KG1 (cell line): ENCODE measurements at places on chromosomes 1 and 21.

GRCh38 chr1:229203991-229204632 lies 66.8 kb upstream of the RAB4A start:
- no peak for DNase-seq

DNA sequence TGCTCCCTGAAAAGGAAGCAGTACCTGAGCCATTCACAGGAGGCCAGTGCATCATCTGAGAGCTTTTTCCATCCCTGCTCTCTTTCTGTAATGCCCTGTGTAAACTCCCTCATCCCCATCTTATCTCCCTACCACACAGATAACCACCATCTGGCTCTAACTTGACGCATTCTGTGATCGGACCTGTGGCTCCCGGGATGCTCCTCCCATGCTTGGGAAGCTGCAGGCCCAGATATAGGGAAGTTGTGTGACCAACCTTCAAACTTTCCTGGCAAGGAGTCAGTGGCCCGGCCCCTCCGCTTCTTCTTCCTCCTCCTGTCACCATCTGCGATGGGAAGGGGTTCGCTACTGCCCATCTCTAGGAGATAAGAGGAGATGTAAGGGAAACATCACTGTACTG lies 21.1 kb downstream of the MKNK1 start:
- DNase-seq, result no peak

DNA sequence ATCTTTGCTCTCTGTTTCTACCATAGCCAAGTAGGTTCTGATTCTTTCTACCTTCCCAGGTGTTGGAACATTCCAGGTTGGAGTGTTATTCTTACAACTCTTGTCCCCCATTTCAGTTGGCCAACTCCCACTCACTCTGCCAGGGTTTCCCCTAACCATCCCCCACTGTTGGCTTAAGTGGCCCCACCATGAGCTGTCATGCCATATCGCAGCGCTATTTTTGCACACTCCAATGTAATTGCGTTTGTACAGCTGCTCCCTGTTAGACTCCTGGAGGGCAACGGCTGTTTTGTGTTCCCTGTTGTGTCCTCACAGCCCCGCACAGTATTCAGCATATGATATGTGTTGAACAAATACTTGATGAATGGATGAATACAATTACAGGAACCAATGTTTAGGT lies 117.7 kb upstream of the ETS2 start:
- no peak for DNase-seq

DNA sequence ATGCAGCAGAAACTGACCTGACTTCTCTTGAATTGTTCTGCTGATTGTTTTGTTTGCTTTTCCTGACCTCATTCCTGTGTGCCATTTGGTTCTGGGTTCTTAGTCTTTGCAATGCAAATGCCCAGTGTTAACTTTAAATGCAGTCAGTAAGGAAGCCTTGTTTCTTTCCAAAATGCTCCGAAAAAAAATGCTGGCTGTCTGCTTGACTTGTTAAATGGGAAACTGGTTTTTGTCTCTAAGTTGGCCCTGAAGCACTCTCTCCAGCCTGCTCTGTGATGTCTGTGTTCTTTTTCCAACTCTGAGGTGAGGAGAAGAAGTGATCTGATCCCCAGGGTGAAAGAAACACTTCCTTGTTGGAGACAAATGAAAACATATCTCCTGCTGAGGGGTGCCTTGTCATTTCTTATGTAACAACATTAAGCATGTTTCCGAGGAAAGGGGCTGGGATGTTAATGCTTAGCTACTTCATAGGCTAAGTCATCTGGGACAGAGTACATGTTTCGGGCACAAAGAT lies 256.3 kb upstream of the ADGRL4 start:
- DNase-seq, result no peak

DNA sequence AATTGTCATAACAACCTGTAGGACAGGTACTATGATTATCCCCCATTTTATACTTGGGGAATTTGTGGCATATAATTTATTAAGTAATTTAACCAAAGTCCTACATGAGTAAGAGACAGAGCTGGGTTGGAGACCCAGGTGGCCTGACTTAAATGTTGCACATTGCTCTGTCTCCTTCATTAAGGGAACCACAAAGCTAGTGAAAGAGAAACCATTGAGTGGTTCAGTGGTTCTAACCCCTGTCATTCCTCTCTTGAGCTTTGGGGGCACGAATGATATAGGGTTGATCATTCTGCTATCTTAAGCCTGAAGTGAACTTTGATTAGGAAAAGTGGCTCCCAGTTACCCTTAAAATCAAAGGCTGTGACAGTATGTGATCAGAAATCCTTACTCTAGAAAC lies 5.3 kb upstream of the MAP3K7CL start:
- no peak for DNase-seq

DNA sequence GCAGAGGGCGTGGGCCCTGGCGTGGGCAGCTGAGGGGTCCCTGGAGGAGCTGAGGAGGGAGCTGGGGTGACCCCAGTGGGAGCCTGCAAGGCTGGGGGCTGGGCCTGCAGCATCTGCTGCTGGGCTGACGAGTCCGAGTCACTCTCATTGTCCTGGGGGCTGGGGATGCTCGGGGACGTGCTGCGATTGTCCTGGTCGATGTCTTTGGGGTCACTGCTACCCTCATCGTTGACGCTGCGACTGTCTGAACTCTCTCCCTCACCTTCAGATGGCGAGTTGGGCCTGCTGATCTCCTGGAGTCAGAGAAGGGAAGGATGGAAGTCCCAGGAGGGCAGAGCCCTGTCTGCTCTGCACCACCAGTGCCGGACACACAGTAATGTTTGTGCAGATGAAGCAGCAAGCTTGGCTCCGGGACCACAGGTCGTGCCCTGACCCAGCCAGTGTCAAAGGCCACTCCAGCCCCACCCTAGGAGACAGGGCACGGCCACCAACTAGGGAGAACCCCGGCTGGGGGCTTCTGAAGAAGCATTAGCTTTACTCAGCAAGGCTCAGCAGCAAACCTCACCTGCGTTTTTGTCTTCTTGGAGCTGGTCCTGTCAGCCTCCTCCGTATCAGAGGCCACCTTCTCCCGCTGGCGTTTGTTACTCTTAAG lies 43.4 kb downstream of the SLC45A1 start:
- DNase-seq, result no peak

DNA sequence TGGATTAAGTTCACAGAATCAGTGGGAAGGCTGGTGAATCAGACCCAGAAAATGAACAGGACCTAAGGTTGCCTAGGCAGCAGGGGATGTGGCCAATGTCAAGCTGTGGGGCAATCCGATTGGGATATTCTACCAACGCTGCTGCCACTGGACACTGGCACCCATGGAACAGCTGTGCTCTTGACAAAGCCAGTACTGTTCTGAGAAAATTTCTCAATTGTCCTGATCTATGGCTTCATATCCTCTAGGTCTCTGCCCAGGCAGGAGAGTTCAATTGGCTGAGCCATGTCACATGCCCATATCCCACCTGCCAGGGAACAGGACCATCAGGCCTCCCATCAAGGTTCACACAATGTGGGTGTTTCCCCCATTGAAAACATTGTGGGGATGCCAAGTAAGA lies 6.2 kb downstream of the TACSTD2 start:
- no peak for DNase-seq

DNA sequence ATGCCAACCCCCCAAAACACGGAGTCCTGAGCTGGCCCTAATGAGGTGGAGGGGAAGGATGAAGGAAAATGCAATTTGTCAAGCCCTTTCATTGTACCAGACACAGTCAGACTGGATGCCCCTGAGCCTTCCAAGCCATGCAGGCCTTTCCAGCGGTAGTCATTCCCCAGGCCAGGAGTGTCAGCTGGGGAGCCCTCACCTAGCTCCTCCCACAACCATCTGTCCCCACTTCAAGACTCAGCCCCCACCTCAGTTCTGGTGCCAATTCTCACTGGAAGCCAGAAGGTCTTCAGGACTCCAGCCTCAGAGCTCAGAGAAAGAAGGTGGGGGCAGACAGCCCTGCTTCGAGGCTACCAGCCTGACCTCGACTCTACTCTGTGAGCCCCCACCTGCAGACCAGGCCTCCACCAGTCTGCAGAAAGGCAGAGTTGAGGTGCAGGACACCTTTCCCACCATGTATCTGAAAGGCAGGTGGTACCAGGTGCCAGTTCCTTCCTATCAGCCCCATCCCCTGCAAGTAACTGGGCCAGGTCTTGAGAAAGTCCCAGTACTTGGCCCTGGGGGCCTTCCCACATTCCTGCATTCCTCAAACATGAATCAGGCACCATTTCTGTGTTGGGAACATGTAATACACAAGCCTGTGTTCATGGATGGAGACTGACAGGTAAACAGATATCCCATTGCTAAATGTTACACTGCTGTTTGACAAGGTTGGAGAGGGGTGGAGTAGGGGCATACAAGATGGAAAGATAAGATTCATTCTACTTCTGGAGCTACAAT lies 180.6 kb upstream of the EDN2 start:
- DNase-seq, result no peak

- no peak for DNase-seq
These were observed 1.5 kb upstream of the LAX1 start for GRCh38 chr1:203763505-203763904.

GRCh38 chr1:232011961-232012360 lies 385.4 kb downstream of the DISC1 start:
- DNase-seq, result no peak

- no peak for DNase-seq
These were observed 13.2 kb downstream of the CASP9 start for GRCh38 chr1:15510611-15511405.

DNA sequence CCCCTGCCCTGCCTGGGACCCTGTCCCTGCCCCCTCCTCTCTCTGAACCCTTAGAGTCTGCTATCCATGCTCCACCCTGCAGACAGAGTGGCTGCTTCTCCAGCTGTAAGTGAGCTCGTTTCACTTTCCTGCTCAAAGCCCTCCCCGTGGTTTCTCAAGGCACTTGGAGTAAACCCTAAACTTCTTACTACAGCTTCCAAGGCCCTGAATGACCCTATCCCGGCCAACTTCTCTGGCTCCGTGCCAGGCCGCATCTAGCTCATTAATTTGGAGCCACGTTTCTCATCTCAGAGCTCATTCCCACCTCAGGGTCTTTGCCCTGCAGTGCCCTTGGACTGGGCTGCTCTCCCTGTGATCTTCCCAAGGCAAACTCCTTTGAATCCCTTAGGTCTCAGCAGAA lies 235.1 kb upstream of the RUNX1 start:
- no peak for DNase-seq

DNA sequence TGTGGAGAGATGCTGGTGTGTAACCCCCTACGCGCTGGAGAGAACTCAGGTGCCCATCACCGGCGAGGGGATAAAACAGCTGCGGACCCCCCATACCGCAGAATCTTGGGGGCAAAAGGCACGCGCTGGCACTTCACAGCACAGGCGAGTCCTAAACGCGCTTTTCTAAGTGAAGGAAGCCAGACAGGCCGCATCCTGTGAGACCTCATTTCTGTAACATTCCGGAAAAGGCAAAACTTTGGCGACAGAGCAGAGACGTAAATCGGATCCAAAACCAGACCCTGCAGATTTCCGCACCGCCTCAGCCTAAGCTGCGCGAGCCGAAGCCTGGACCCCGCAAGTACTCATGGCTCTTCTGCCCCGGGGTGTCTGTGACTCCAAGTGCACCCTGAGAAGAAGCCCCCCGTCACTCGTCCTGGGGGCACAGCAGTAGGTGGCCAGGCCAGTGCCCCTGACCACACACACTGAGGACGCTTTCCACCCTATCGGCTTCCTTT lies 60.9 kb downstream of the SLX9 start:
- DNase-seq, result no peak

- DNase-seq, result no peak
These were observed 55.0 kb downstream of the MEGF6 start for GRCh38 chr1:3556336-3556735.

GRCh38 chr1:205065666-205066065 lies 18.6 kb downstream of the TMEM81 start:
- no peak for DNase-seq

DNA sequence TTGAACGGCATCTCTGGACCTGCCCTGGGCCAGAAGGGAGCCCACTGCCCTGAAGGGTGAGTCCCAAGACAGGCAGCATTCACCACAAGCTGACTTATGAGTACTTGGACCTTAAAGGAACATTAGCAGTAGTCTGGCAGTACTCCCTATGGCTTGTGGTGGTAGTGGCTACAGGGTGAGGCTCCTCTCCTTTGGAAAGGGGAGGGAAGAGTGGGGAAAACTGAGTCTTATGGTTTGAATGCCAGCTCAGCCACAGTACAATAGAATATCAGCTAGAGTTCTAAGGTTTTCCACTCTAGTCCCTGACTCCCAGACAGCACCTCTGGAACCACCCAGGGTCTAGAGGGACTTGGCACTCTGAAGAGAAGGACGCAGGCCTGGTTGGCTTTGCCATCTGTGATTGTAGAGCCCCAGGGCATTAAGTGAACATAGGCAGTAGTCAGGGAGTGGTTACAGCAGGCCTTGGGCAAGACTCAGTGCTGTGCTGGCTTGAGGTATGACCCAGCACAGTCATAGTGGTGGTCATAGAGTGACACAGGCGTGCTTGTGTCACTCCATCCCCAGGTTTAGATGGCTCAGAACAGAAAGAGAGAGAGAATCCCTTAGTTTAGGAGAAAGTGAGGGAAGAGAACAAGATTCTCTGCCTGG lies 31.0 kb downstream of the CD53 start:
- no peak for DNase-seq

GRCh38 chr1:226903819-226904716 lies 33.7 kb downstream of the PSEN2 start:
- no peak for DNase-seq

DNA sequence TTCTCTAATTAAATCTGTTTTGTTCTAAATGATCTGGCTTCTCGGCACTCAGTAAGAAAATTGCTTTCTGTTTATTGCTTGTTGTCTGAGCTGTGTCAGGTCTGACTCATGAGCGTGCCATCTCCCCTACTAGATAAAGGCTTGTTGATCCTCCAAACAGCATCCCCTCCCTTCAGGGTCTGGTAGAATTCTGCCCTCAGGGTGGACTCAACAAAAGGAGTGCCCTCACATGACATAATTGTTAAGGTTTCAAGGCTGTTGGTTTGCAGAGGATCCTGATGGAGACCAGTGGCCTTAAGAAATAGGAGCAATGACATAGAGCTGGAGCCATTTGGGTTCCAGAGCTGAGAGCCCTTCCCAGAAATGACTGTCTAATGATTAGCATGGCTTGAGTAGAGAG lies 36.0 kb upstream of the ATP2B4 start:
- no peak for DNase-seq
